ENCODE measurements at places on chromosomes 12 and 14. TPM values are rescaled to one million over a fixed set of nuclear protein-coding genes. Genes with fewer than 3 reads are reported as not detected.

The SLC7A8 gene
- 6.9 TPM for total RNA-seq

The KLHL33 gene
- 0.35 TPM for total RNA-seq

The ATF7 gene
- 9.7 TPM for total RNA-seq

The LHX5 gene
- not detected for total RNA-seq

The EXOC3L4 gene
- not detected for total RNA-seq

The ADGRD1 gene
- not detected for total RNA-seq

The DEGS2 gene
- total RNA-seq = not detected

The ESR2 gene
- total RNA-seq = not detected

The KCNMB4 gene
- under 0.01 TPM for total RNA-seq

The STAT2 gene
- 135 TPM for total RNA-seq

The CATSPERB gene
- total RNA-seq = under 0.01 TPM

The IL22 gene
- total RNA-seq = not detected
